NCI-H1436 (cell line): ENCODE measurements at places on chromosomes 12 and 14.

DNA sequence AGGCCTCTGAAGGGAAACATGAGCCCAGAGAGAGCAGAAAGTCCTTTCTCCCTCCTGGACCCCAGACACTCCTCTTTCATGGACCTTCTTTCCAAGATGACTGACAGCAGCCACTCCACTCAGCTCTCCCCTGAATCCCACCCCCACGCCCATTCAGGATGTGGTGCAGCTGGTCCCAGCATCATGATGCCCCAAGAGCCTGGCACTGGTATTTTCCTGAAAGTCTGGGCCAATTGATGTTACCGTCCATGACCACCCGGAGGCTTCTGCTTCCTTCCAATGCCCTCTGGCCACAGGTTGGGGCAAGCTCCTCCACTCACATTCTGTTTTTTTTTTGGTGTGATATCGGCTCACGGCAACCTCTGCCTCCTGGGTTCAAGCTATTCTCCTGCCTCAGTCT lies 112.6 kb downstream of the CALM1 start:
- no peak for DNase-seq

- DNase-seq: no peak
Observed at GRCh38 chr14:55301437-55302121, 30.4 kb downstream of the FBXO34 start.

DNA sequence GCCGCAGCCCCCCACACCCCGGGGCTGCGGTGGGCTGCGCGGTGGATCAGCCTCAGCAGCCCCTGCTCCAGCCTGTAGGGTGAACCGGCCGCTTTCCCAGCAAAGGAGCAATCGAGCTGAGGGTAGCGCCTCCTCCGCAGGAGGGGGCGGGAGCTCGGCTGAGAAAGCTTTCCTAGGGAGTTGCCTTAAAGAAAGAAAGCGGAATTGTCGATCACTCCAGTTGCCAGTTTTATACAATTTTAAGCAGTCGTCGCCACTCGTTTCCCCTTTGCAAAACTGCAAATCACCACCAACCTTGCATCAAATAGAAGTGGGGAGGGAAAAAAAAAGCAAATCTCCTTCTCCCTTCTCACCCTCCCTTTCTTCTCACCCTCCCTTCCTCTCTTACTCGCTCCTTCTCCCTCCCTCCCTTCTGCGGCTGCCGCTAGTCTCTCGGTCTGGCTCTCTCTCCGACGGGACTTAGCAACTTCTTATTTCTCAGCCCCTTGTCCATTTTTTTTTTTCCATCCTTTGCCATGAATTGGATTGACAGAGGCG lies at the start of gene PDE3A:
Gene PDE3A (plus strand): TSS at position 424 of the 537 bp plus-strand sequence. CDS start 748 bp downstream, outside the sequence.
- DNase-seq: no peak

GRCh38 chr14:61870163-61870562 lies 107.9 kb downstream of the SNAPC1 start:
- no peak for DNase-seq

DNA sequence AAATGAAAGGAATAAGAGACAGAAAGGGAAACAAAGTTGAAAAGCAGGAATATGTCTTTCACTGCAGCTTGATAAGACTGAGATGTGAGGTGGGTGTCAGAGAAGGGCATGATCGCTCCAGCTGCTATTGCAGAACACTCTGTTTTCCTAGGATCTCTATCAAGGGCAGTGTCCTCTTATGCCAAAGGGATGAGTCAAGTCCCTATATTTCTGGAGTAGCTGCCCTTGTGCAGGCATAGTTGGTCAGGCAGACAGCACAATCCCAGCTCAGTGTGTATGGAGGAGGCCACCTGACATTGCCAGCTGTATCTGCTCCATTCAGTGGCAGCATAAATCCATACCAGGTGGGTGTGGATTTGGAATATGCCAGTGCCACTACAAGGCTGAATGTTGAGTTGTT lies 101.6 kb downstream of the DAD1 start:
- no peak for DNase-seq
